HuH-7.5 (cell line): ENCODE measurements at places on chromosomes 6 and 20.

- DNase-seq, result no peak
Measured at GRCh38 chr6:134098276-134098675, 45.9 kb upstream of the SLC2A12 start.

GRCh38 chr6:111367393-111368088 lies 115.5 kb downstream of the REV3L start:
- DNase-seq, result no peak

DNA sequence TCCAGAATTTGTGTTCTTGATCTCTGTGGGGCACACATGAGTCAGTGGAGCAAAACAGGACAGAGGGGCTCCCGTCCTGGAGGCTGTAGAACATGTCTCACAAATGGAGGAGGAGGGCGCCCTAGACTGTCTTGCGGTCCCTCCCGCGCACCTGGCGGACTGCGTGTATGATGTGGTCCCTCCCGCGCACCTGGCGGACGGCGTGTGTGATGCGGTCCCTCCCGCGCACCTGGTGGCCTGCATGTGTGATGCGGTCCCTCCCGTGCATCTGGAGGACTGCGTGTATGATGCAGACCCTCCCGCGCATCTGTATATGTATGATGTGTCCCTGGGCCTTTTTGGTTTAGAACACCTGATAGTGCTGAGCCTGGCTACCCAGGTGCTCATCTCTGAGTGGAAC lies 158.9 kb upstream of the RIN2 start:
- DNase-seq, result no peak

DNA sequence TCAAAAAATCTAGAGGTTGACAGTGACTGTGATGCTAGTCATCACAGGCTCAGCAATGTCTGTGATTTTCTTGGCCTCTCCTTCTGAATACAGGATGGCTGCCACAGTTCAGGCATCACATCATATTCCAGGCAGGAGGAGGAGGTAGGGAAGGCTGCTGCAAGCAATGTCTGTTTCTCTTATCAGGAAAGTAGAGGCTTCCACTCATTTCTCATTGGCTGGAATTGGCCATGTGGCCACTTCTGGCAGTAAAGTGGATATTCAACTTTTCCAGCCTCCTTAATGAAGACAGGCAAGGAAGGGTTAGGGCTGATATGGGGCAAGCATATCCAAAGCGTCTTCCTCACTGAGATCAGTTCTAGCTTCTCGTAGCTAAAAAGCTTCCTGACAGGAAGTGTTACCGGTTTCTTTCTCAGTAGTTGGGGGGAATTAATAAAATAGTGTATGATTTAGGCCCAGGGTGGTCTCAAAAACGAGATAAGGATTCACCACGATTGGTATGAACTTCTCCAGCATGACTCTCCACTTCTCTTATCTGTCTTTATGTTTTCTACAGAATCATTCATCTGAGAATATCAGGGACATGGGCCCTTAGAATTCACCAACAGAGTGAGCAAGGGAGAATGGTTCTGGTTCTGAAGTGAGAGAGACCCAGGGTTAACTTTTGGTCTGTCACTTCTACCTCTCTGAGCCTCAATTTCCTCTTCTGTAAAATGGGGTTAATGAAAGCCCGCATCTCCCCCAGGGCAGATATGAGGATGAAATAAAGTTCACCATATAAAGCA lies 32.7 kb upstream of the PSMF1 start:
- DNase-seq, result no peak

- DNase-seq, result no peak
Measured at GRCh38 chr6:111603685-111604084, 2.0 kb downstream of the TRAF3IP2 start.

DNA sequence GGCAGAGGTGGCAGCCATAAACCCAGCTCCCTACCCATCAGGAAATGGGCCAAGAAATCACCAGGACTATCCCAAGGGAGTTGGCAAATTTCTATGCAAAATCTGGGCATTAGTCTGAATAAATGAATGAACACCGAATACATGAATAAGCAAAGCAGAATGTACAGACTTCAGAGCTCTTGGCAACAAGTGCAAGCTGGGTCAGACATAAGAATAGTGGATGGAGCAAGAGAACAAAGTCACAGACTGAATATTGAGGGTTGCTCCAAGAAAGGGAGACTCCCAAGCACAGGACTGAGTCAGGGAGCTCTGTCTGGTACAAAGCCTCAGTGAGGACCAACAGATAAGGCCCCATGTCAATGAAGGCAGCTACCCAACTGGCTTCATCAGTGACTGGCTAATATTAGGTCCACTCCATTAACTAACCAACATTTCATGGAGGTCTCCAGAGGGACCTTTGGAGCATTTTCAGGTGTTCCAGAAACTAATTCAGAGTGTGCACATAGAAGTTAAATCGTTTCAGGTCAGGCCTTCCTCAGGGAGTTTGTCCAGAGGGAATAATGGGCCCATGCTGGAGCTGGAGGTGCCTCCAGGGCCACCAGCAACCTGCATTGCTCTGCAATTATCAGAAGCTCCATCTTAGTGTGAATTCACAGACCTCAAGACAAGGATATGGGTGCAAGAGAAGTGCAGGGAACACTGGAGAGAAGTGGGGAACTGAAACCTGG lies 191.5 kb upstream of the RALGAPA2 start:
- no peak for DNase-seq

GRCh38 chr6:70638468-70638867 lies 29.2 kb upstream of the SMAP1 start:
- no peak for DNase-seq

DNA sequence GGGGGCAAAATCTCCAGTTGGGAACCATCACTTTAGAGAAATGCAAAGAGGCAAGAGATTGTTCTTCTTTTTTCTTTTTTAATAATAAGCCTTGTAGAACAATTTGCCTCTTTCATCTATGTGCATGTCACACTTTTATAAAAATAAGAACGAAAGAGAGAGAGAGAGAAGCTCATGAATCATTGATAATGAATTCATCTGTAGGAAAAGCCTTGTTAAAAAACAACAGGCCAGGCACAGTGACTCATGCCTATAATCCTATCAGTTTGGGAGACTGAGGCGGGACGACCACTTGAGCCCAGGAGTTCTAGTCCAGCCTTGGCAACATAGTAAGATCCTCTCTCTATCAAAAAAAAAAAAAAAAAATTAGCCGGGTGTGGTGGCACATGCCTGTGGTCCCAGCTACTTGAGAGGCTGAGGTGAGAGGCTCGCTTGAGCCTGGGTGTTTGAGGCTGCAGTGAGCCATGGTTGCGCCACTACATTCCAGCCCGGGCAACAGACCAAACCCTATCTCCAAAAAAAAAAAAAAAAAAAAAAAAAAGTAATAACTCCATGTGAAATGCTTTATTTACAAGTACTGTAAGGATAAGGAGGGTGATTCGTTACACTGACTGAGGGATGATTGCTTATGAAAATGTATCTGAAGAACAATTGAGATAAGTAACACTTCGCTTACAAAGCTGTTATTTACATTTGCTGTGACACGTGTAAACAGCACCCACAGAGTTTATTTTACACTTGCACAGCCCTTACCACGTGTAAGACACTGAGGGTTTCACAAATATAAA lies 6.0 kb downstream of the CCN5 start:
- DNase-seq, result no peak

GRCh38 chr6:130843575-130844320 lies 16.5 kb downstream of the SMLR1 start:
- DNase-seq, result no peak

DNA sequence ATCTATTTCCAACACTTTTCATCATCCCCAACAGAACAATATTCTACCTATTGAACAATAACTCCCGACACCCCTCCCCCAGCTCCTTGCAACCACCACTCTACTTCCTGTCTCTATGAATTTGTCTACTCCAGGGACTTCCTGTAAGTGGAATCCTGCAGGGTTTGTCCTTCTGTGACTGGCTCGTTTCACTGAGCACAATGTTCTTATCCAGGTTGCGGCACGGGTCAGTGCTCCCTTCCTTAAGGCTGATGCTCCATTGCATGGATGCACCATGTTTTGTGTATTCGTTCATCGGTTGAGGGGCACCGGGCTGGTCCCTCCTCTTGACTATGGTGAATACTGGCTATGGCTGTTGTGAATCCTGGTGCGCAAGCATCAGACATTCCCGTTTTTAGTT lies 163.2 kb downstream of the TBXT start:
- DNase-seq, result no peak

DNA sequence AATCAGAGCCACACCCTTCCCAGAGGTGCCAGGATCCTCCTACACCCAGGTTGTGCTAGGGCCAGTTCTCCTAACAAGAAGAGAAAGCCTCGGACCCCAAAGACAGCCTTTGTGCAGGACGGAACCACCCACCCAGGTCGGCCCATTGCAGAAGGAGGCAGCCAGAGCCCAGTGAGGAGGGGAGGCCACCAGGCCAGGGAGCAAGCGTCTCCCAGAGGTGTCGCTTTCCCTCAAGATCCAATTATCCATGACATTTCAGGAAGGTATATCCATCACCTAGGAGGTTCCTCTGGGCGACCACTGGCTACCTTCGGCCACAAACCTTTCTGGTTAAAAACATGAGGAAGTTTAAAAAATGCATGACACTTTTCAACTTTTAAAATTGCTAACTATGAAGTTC lies 87.4 kb upstream of the THBS2 start:
- DNase-seq, result no peak

- no peak for DNase-seq
Measured at GRCh38 chr6:35471836-35472345, 3.7 kb downstream of the RPL10A start.
